ENCODE measurements at places on chromosomes 2 and 18.

GRCh38 chr2:15738225-15738546 is 146.5 kb downstream of the DDX1 start:
- no peak for DNase-seq

- DNase-seq: no peak
Measured at GRCh38 chr2:198374375-198375082, 570.1 kb downstream of the PLCL1 start.

DNA sequence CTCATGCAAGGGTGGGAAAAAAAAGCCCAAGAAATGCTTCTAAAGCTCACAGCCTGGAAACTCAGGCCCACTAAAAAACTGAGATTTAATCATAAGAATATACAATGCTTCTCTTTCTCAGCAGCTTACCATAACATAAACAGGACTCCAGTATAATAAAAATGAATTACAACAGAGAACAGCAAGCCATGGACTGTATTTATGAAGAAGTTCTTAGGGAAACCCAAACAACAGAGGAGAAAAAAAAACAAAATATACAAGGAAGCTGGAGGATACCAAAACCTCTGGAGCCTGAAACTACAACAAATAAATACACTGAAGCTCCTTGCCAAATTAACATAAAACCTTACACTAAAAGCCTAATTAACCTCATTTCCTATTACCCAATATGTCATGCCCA is 187.8 kb downstream of the RDH14 start:
- no peak for DNase-seq

GRCh38 chr2:34570266-34570872 is 971.3 kb upstream of the FAM98A start:
- no peak for DNase-seq

DNA sequence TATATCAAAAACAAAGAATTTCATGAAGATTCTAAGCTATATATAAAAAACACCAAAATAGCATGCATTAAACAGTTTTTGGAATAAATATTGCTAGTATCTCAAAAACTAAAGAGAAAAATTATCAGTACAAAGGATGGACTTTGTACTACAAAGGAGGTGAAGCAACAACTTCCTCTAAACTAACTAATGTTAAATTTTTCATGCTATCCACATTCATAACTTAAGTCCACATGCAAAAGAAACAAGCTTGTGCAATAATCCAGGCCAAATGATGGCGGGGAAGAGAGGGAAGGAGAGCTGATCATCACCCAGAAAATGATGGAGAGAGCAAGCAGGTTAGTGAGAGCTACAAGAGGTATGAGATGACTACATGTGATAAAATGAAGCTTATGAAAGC is 70.1 kb downstream of the KIDINS220 start:
- no peak for DNase-seq

DNA sequence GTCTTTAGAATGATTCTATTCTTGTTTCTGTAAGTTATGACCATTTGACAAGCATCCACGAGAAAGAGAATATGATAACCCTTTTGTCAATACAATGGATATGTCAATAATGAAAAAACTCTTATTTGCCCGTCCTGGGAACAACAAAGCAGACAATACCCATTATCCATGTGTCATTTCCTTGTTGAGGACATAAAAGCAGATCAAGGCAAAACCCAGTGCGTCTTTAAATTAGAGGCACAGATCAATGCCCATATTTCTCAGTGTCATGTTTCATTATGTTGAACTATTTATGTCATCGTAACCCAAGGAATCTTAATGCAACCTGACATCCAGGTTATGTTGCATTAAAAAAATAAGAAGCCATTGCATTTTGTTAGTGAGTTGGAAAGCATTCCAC is 365.0 kb upstream of the CELF4 start:
- DNase-seq: no peak

GRCh38 chr2:102143450-102143985 is 972 bp downstream of the IL1R1 start:
- no peak for DNase-seq
